ENCODE measurements at places on chromosomes 11 and 22.
A peak's percentile ranks its signal among the peaks of the same experiment; 100 is the strongest.

- DNase-seq: no peak
Measured at GRCh38 chr22:39177456-39177775, 24.9 kb upstream of the CBX7 start.

GRCh38 chr22:23237201-23237798 lies 57.0 kb downstream of the BCR start:
- DNase-seq: peak; percentile 90

DNA sequence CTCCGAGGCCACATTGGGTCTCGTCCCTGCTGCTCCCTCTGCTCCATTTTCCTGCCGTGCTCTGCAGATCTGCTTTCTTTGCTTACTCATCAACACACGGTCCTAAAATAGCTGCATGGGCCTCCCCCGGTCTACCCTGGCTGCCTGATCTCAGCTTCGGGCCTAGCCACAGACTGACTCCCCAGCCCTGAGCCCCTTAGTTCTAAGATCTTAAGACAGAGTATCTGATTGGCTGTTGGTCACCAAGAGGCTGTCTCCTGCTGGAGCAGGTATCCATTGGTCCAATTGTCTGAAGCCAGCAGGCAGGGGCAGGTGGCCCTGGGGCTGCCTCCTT lies 53.7 kb upstream of the NECTIN1 start:
- peak; percentile 33 for DNase-seq

DNA sequence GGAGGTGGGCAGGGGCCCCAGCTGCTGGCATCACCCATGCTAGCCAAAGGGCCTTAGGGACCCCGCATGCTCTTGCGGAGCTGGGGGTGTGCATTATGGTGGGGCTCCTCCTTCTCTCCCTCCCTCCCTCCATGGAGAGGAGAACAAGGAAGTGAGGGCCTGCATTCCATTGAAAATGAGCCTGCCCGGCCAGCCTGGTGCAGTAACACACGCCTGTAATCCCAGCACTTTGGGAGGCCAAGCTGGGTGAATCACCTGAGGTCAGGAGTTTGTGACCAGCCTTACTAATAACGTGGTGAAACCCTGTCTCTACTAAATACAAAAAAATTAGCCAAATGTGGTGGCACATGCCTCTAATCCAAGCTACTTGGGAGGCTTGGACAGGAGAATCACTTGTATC lies 22.4 kb downstream of the SNAP29 start:
- DNase-seq: no peak

GRCh38 chr22:37487129-37487528 lies 945 bp upstream of the MFNG start:
- DNase-seq: no peak

GRCh38 chr11:45713573-45713972 lies 48.2 kb upstream of the CHST1 start:
- DNase-seq: no peak

- no peak for DNase-seq
Measured at GRCh38 chr22:49574881-49575702, 252.6 kb downstream of the BRD1 start.

- DNase-seq: no peak
Measured at GRCh38 chr11:126403022-126403581, 47.6 kb downstream of the ST3GAL4 start.

DNA sequence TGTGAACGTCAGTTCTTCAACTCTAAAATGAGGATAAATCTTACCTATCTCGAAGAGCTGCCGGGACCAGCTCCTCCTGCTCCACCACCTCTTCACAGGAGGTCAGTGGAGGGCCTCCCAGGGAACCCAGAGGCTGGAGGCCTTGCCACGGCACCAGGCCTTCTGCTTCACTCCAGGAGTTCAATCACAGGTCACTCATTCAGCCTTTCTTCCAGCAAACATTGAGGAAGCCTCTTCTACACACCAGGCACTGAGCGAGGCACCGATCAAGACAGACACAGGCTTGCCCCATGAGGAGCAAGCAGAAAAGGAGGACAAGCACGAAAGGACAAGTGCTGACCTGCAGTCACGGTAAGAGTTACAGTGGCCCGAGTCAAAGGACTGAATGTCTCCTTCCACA lies 64.8 kb upstream of the WNT11 start:
- DNase-seq: no peak

DNA sequence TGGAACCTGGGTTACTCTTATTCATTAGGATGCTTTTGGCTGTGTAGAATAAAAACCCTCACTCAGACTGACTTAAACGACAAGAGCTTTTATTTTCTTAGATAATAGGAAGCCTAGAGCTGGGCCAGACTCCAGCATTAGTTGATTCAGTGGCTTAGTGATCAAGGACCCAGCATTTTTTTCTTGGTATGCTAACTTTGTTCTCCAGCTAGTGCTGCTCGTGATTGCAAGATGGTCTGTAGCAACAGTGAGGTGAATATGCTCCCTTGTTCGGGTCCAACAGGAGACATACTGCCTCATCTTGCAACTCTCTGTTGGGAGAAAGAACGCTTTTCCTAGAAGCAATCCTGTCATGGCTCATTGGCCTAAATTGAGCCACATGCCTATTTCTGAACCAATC lies 33.4 kb downstream of the INSC start:
- DNase-seq: no peak

- no peak for DNase-seq
Measured at GRCh38 chr11:119300198-119300964, 16.5 kb downstream of the MCAM start.

GRCh38 chr22:49188091-49188490 lies 639.6 kb downstream of the BRD1 start:
- no peak for DNase-seq

GRCh38 chr11:112128483-112129121 lies 35.3 kb downstream of the IL18 start:
- DNase-seq: no peak

GRCh38 chr11:7251836-7252682 lies at the start of gene SYT9:
Gene SYT9, plus strand, starts transcription at chr11:7251904. Its CDS starts 283 bp downstream, at chr11:7252187.
- DNase-seq: peak; percentile 45

DNA sequence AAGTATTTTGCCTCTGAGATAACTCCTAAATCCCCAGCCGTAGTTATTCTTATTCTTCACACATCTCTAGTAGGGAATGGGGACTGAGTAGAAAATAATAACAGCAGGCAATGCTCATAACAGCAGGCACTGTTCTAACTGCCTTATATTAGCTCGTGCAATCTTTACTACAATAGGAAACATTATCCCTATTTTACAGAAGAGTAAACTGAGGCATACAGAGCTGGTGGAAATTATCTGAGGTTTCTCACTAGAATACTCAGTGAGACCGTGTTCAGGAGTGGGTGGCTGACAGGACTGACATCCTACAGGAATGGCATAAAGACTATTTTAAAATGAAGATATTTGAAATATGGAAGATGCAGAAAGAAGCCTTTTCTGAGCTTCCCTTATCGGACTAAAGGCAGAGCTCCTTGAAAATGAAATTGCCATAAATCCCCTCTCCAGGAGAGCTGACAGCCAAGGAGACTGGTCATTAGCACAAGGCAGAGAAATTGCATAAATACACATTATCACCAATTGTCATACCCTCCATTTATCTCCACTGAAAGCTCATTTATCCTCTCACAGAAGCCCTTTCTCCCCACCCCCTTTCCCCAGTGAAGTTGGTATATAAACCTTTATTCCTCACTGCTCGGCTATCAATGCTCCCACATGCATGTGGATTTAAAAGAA lies 93.9 kb downstream of the RASSF10 start:
- no peak for DNase-seq

DNA sequence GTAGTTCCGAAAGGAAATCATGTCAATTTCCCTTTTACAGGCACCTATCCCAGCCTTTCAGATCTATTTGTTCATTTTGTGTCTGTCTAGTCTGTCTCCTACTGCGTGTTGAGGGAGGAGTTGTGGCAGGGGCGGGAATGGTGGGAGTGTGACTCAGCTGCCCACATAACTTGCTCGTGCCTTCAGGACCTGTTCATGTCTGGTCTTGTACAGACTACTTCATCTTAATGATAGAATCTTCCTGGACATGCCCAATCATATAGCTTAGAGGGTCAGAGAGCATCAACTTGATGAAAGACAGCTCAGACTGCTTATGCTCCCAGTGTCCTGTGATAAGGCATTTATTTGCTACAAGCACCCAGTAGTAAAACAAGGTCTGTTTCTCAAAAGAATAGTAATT lies 61.0 kb upstream of the BIRC3 start:
- DNase-seq: no peak

- no peak for DNase-seq
Measured at GRCh38 chr11:26243426-26243825, 88.5 kb upstream of the ANO3 start.

GRCh38 chr11:90251599-90251998 lies 28.8 kb upstream of the CHORDC1 start:
- no peak for DNase-seq

DNA sequence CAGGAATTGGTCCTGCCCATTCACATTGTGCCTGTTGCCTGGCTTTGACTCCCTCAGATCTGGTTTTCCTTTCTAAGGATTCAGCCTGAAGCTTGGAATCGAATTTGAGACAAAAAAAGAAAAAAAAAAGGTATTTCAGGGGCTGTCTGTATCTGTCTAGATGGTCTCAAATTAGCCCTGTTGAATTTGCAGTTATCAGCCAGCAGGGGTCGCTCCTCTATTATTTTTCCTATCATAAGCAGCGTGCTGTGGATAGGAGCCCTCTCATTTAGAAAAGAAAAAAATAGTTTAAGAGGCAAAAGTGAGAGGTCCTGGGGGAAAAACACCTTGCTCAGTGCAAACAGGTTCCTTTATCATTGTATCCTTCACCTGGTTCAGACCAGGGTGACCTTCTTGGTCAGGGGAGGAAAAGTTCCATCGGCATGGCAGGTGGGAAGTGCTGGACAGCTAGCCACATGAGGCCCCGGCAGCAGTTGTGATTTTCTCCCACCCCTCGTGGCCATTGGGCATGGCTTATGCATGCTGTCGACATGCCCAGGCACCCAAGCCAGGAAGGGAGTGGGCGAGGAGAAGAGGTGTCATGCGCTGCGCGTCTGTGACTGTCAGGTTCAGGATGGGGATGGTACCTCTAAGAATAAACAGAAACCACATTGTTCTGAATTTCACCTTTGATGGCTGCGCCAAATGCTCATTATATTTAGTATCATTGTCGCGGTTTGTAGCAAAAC lies 13.1 kb downstream of the OR5AK2 start:
- DNase-seq: no peak

DNA sequence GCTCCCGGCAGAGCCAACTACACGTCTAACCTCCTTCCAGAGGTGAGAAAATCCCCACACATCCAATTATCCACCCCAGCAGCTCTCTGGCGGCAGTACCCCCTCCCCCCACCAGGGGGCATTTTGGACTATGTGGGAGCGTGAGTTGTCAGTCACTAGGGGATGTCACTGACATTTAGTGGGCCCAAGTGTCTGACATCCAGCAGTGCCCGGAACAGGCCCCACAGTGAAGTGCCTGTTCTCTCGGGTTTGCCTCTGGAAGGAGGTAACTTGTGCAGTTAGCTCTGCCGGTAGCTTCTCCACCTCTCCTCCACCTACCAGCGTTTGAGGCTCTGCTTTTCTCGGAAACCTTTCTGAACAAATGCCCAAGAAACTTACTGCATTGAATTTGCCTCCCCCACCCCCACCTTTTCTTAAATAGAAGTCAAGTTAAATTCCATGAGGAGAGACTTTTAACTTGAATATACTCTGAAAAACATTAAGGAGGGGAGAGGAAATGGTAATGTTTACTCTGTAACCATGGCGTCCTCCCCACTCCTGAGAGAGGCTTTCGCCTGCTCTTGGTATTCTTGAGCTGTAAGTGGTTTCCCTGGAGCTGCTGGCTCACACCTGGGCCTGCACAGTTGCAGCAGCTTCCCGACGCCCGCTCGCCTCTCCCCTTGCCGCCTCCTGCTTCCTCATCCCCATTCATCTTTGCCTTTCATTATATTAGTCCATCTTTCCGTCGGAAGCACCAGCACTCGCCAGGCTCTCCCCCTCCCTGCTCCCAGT lies 112.8 kb downstream of the WNT7B start:
- no peak for DNase-seq

GRCh38 chr11:2012440-2012839 lies 14.8 kb upstream of the H19 start:
- no peak for DNase-seq

DNA sequence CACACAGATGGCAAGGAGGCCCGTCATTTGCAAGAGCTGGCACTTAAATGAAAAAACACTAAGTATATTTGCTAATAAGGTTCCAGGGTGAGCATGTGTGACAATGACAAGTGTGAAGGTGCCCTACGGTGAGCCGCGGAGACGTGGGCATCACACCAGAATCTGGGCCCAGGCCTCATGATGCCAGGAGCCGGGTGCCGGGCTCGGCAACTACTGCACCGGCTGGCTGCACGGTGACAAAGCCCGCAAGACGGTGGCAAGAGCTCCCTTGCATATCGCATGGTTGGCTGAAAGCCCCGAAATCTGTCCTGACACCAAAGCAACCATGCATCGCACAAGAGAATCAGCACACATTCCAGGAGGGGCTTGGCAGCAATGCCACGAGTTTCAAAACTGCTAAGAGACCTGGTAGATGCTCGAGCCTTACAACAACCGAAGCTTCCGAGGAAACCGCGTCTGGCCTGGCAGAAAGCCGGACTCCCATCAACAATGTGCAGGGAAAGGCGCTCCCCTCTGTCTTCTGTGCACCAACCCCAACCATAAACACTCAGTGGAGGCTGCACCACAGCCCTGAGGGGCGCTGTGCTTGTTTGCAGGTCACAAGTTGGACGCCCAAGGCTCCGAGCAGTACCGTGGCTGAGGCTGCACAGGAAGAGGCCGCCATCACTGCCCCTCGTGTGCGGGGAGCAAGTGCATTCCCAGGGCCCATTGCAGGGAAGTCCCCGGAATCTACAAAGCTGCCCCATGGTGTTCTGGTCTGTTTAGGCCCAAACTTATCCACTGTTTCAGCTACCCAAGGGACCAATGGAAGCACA lies 339.7 kb downstream of the CTTN start:
- no peak for DNase-seq

GRCh38 chr11:27413218-27413617 lies 50.2 kb upstream of the CCDC34 start:
- no peak for DNase-seq

GRCh38 chr22:41217553-41218157 lies 12.5 kb downstream of the L3MBTL2 start:
- no peak for DNase-seq

DNA sequence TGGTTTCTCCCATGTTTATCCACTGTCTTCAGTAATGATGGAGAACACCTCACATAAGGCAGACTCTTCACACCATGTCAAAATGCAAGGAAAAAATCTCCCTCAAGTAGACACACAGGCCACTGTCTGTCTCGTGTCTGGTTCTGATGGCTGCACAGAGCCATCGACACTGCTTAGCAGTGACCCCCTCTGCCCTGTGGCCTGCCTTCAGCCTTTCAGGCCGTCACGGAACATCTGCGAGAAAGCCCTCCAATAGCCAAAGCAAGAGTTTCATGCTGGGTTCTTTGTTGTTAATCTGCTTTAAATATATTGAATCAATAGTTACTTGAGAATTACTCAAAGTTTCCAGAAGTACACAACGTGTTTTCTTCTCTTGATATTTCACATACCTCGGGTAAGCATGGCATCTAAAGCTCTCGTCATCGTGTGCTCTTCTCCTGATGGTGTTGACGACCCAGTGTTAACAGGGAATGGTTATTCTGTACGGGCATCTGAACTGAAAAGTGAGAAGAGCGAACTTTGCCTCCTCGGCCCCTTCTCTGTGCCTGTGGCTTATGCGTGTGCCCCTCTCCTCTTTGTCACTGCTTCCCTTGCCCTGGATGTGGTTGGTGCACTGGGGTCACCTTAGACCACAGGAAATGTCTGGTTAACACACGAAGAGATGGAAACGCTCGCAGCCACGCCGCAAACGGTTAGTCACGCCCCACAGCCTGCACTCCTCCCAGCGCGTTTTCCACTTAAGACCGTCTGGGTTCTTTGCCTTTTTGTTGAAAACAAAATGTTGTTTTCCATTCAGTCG lies 33.4 kb upstream of the CTTN start:
- no peak for DNase-seq

GRCh38 chr11:78229106-78229505 lies 40.4 kb downstream of the USP35 start:
- DNase-seq: no peak

Measured in occipital lobe (tissue), 3 donors.